T-cell (primary cell): ENCODE measurements at places on chromosomes 3 and 15. TPM values are rescaled to one million over a fixed set of nuclear protein-coding genes. Genes with fewer than 3 reads are reported as not detected.

CX3CR1 gene
- total RNA-seq = 1.9 TPM

PLXNA1 gene
- total RNA-seq = 11.7 TPM

BFSP2 gene
- total RNA-seq = 0.98 TPM

VIPR1 gene
- total RNA-seq = 75.4 TPM

CEMIP gene
- total RNA-seq = 1.2 TPM

ZNF501 gene
- total RNA-seq = 7.5 TPM

UROC1 gene
- total RNA-seq = not detected

RETNLB gene
- total RNA-seq = not detected

PARP15 gene
- 72.5 TPM for total RNA-seq

NRG4 gene
- not detected for total RNA-seq

MRAS gene
- 0.28 TPM for total RNA-seq

CNTN3 gene
- total RNA-seq = not detected

TRH gene
- not detected for total RNA-seq

CADM2 gene
- total RNA-seq = not detected

LYZL4 gene
- total RNA-seq = not detected

ESYT3 gene
- not detected for total RNA-seq

SCAANT1 gene
- not detected for total RNA-seq

HYAL3 gene
- total RNA-seq = 5.3 TPM

PCOLCE2 gene
- total RNA-seq = not detected

APBA2 gene
- total RNA-seq = 93.6 TPM

TMEM158 gene
- 0.16 TPM for total RNA-seq

MUC4 gene
- total RNA-seq = 0.16 TPM

SELENOS gene
- 38.4 TPM for total RNA-seq

ABI3BP gene
- total RNA-seq = not detected

PFKFB4 gene
- total RNA-seq = 4.2 TPM

FRMD5 gene
- 0.23 TPM for total RNA-seq

PRSS50 gene
- total RNA-seq = not detected

LHFPL4 gene
- total RNA-seq = not detected

CATSPER2 gene
- 7.2 TPM for total RNA-seq

MUC20 gene
- 4.8 TPM for total RNA-seq

STRC gene
- total RNA-seq = 1.4 TPM

ATP13A5 gene
- total RNA-seq = not detected

KCNMB3 gene
- total RNA-seq = 1.1 TPM

NR1I2 gene
- total RNA-seq = 0.47 TPM

EIF4E3 gene
- 61.5 TPM for total RNA-seq

TRPM1 gene
- total RNA-seq = not detected

SLC24A5 gene
- not detected for total RNA-seq

JAGN1 gene
- total RNA-seq = 26.5 TPM

CCR3 gene
- total RNA-seq = 1.2 TPM

ZNF662 gene
- 7.6 TPM for total RNA-seq

DNASE1L3 gene
- total RNA-seq = not detected

TM4SF1 gene
- total RNA-seq = not detected

CRABP1 gene
- not detected for total RNA-seq

TAGLN3 gene
- not detected for total RNA-seq

SYNPR gene
- not detected for total RNA-seq

SATB1 gene
- 269 TPM for total RNA-seq

RNF7 gene
- 55.5 TPM for total RNA-seq

LRRN1 gene
- 0.70 TPM for total RNA-seq

NEIL1 gene
- total RNA-seq = 35.0 TPM

IRAK2 gene
- total RNA-seq = 2.9 TPM

DOCK3 gene
- total RNA-seq = 2.0 TPM
